SK-N-DZ (cell line): ENCODE measurements at places on chromosomes 16 and 17.
A peak's percentile ranks its signal among the peaks of the same experiment; 100 is the strongest.

DNA sequence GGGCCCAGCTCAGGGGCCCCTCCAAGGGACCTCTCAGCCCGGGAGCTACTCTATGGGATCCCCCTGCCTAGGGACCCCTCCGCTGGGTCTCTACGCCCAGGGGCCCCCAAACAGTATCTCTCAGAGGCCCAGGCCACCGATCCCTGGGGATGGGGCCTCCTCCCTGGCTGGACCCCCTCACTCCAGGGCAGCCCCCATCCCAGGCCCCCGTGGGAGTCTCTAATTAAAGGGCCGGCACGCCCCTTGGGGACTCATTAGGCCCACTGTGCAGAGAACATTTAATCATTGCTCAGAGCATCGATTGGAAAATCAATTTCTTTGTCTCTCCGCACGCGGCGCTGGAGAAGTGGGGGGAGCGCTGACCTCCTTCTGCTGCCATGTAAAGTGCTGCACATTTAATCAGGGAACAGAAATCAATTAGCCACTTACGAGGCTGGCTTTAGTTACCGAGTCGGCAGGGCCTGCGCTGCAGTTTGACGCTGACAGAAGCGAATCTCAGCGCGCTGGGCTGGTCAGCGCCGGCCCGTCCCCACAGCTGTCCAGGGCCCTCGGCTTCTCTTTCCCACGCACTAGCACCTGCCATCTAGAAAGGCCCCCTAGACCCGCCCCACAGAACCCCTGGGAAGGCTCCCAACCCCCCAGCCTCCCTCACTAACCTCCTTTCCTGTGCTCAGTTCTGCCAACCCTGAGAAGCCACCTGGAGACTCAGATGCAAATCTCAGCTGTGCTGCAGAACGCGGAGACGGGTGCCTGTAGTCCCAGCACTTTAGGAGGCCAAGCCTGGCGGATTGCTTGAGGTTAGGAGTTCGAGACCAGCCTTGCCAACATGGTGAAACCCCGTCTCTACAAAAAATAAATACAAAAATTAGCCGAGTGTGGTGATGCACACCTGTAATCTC lies 20.2 kb upstream of the C1QL1 start:
- peak; percentile 87 for DNase-seq

DNA sequence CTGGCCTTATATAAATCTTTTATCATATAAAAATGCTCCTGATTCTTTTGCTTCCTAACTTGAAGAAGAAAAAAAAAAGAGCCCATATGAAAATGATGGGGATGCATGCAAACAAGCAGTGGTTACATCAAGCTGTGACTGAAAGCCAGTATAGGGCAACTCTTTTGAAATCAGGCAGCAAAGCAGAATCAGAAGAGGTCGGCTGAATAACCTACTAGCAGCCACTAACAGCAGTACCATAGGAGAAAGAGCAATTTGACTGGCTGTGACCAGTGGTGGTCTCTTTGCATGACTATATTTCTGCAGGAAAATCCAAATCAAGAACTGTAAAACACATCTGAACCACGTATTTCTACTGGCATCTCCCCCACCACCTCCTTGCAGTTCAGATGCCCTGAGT lies 161.9 kb upstream of the C17orf78 start:
- DNase-seq = no peak

DNA sequence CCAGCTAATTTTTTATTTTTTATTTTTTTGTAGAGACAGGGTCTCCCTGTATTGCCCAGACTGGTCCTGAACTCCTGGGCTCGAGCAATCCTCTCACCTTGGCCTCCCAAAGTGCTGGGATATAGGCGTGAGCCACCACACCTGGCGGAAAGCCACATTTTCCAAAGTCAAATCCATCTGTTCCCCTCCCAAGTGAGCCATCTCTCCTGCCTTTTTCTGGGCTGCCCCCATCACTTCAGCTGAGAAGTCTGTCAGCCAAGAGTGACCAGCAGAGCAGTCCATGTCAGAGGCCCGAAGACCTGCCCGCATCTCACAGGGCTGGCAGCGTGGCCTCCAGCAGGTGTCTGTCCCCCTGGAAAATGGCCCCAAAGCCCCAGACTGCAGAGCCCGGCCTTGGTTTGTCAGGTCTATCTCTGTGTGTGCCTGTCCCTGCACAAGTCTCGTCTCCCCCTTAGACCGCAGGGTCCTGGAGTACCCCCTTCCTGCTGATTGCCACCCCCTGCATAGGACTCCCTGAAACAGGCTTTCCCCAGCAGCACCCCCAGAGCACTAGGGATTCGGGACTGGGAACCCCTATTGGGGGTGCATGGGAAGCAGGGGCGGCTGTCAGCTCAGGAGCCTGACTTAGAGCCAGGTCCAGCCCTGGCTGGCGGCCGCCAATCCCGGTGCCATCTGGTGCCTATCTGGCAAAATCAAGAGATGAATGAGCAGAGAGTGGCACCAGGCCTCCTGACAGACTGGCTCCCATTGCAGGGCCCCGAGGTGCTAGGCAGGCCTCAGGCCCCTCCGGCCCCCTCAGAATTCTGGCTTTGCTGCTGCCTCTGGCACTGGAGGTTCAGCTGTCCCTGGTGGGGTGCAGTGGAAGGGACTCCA lies 7.8 kb downstream of the TTYH2 start:
- DNase-seq = no peak

DNA sequence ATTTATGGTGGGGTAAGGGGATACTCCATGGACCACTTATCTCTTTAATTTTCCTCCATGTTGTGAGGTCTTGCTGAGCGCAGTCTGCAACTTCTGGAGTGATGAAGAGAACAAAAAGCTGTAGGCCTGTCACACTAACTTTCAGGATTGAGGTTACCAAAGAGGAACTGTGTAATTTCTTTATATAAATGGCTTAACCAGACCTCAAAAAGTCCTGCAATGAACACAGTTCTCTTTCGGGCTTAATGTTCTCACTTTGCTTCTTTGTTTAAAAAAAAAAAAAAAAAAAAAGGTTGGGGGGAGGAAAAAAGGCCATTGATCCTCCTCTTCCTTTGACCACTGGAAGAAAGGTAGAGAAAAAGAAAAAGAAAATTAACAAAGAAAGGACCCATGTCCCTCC lies 86.8 kb upstream of the SOX9 start:
- DNase-seq = no peak

DNA sequence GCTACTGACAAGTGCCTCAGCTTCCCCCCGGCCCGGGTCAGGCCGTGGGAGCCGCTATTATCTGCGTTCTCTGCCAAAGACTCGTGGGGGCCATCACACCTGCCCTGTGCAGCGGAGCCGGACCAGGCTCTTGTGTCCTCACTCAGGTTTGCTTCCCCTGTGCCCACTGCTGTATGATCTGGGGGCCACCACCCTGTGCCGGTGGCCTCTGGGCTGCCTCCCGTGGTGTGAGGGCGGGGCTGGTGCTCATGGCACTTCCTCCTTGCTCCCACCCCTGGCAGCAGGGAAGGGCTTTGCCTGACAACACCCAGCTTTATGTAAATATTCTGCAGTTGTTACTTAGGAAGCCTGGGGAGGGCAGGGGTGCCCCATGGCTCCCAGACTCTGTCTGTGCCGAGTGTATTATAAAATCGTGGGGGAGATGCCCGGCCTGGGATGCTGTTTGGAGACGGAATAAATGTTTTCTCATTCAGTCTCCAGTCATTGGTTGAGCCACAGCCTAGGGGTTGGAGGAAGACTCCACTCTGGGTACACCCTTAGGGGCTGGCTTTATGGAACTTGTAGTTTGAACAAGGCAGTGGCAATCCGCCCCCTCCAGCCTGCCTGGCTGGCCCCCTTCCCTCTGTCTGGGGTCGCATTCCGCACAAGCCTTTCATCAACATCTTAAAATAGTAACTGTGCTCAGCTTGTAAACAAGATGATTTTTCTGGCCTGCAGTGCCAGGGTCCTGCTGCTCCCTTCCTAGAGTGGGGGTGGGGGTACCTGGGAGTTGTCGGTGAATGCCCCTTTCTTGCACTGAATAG lies 4.1 kb downstream of the SYNGR2 start:
- no peak for DNase-seq

DNA sequence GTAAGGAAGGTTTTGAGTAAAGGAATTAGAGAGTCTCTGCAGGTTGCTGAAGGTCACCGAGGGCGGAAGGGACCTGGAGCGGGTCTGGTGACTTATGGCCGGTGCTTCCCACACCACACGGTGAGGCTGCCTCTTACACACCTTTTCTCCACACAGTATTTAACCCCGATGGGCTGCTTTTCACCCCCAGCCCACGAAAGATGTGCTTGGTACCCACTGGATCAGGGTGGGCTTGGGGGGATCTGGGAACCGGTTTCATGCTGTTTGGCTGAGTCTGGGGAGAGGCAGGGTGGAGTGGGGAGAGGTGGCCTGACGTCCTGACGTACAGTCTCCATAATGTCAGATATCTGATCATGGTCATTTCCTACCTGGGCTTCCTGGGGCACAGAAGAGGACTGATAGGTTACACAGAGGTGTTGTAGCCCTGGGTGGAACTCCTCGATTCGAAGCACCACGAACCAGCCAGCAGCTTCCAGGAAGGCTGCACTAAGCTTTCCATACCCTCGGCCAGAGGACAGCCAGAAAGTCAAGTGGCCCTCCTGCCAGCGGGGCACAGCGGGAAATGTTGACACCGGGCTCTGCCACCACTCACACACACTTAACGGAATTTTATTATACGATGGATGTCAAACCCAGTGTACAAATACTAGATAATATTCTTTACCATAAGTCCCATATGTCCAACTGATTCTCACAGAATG lies 34.0 kb downstream of the OR1D5 start:
- no peak for DNase-seq
